ENCODE measurements at places on chromosomes 7 and 10.

DNA sequence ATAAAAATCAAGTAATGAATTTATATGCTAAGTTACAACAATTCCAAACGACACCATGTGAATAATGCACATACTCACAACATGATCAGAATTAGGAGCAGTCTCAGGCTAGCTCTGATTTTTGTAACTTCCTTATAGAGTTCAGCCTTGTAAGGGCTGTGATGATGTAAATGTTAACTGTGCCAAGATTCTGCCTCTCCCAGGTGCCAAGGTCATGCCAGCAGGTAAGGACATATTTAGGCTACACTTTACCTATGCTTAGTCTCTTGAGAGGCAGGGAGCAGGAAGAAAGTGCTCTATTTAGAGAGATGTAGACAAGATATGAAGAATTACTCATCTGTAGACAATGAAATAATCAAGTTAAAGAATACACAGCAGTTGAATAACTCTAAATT is 53.6 kb upstream of the AGR3 start:
- no peak overlapping the region for H3K27ac ChIP-seq
- no peak overlapping the region for H3K4me3 ChIP-seq
- no peak for DNase-seq
- H3K4me1 ChIP-seq, result peaks cover 43% of the 10 kb centered on the region
- no peaks in the 10 kb centered on the region for H3K36me3 ChIP-seq

DNA sequence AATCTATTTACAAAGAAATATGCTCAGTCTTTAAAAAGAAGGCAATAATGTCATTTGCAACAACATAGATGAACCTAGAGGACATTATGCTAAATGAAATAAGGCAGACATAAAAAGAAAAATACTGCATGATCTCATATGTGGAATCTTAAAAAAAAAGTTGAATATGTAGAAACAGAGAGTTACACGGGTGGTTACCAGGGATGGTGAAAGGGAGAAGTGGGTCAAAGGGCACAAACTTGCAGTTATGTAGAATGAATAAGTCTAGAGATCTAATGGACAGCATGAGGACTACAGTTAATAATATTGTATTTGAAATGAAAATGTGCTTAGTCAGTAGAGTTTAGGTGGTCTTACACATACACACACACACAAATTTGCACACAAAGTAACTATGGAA is 88.2 kb upstream of the CCDC71L start:
- no peaks in the 10 kb centered on the region for H3K4me1 ChIP-seq
- DNase-seq, result no peak
- H3K36me3 ChIP-seq, result no peaks in the 10 kb centered on the region
- no peaks in the 10 kb centered on the region for H3K27me3 ChIP-seq
- no peak overlapping the region for H3K27ac ChIP-seq
- H3K4me3 ChIP-seq, result no peak overlapping the region

DNA sequence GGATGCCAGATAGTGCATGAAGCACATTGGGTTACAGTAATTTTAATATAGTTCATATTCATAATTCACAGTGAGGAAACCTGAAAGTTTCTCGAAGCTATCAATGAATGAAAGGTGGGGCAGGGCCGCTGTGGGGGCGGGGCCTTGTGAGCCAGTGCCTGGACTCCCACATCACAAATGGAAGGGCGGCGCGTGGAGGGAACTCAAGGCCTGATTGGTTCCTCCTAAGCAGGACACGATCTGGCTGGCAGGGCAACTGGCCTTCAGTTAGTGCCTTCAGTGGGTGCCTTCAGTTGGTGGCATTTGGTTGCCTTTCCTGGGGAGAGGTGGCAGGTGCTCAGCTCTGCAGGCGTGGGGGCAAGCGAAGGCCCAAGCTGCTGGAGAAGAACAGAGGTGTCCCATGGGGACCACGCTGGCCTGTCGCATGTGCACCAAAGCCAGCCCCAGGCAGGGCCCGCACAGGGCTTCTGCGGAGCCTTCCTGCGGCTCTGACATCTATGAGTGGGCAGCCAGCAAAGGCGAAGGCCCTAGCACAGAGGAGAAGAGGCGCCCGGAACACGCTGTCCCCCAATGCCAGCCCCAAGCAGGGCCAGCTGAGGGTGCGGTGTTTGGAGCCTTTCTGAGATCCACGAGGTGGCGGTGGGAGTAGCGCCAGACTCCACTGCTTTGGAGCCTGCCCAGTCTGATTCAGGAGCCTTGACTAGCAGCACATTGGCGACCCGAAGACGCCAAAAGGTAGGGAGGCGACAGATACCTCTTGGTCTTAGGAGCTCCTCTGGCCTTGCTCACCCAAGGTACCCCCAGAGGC is 118.0 kb upstream of the PDSS1 start:
- DNase-seq, result no peak
- H3K36me3 ChIP-seq, result peaks cover 14% of the 10 kb centered on the region
- H3K4me3 ChIP-seq, result no peak overlapping the region
- peaks cover 15% of the 10 kb centered on the region for H3K4me1 ChIP-seq

- H3K4me3 ChIP-seq, result peak within 1 kb of the TSS; percentile 93
- DNase-seq, result peak; percentile 97
- peak within 1 kb of the TSS; percentile 91 for H3K27ac ChIP-seq
- no peaks in the 10 kb centered on the region for H3K27me3 ChIP-seq
- peaks cover 68% of the 10 kb centered on the region for H3K4me1 ChIP-seq
- H3K36me3 ChIP-seq, result peaks cover 23% of the 10 kb centered on the region
These were observed at the start of gene PCGF5 for GRCh38 chr10:91220194-91220953. Gene PCGF5 (plus strand): TSS chr10:91220663. CDS start chr10:91222872, 2,209 bp downstream.

GRCh38 chr10:8618834-8619233 is 564.3 kb downstream of the GATA3 start:
- H3K27ac ChIP-seq, result no peak overlapping the region
- no peak overlapping the region for H3K4me3 ChIP-seq
- no peak for DNase-seq

- H3K27me3 ChIP-seq, result no peaks in the 10 kb centered on the region
- no peaks in the 10 kb centered on the region for H3K36me3 ChIP-seq
- H3K27ac ChIP-seq, result no peak overlapping the region
- no peak for DNase-seq
These were observed 10.0 kb upstream of the TNS3 start for GRCh38 chr7:47591655-47592572.

GRCh38 chr10:17453035-17453372 is 1.4 kb downstream of the ST8SIA6 start:
- peaks cover 49% of the 10 kb centered on the region for H3K27me3 ChIP-seq
- H3K4me3 ChIP-seq, result peak overlapping the region; percentile 32
- H3K36me3 ChIP-seq, result no peaks in the 10 kb centered on the region
- DNase-seq, result no peak
- no peak overlapping the region for H3K27ac ChIP-seq

DNA sequence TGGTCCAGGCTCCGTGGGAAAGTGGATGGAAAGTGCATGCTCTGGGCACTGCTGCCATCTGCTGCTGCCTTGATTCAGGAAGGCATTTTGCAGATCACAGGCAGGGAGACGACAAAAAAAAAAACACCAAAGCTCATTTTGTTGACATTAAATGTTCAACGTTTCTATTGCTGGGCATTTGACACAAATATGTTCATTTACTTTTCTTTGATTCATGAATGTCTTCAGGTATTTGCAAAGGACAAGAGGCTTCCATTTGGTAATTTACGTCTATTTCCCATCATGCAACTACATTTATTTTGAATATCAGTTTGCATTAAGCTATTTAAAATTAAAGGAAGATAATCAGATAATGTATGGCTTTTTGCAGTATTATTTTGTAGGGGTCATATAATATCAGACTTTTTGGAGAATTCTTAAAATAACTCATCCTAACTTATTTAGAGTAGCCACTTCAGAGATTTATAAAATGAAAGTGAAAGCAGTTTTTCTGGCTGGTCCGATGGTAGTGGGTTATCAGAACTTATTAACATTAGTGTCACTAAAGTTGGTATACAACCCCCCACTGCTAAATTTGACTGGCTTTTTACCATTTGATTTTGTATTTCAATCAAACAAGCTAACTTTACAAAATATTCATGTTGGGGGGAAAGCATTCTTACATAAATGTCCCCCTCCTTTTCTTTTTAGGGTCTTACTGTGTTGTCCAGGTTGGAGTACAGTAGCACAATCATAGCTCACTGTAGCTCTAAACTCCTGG is 65.3 kb downstream of the PDIA4 start:
- peaks cover 3% of the 10 kb centered on the region for H3K36me3 ChIP-seq
- no peaks in the 10 kb centered on the region for H3K27me3 ChIP-seq
- H3K4me1 ChIP-seq, result peaks cover 29% of the 10 kb centered on the region
- peak overlapping the region; percentile 87 for H3K27ac ChIP-seq

- H3K4me3 ChIP-seq, result no peak overlapping the region
- no peaks in the 10 kb centered on the region for H3K27me3 ChIP-seq
- H3K4me1 ChIP-seq, result no peaks in the 10 kb centered on the region
- H3K27ac ChIP-seq, result no peak overlapping the region
These were observed 140.5 kb downstream of the ARL4A start for GRCh38 chr7:12827920-12828319.

DNA sequence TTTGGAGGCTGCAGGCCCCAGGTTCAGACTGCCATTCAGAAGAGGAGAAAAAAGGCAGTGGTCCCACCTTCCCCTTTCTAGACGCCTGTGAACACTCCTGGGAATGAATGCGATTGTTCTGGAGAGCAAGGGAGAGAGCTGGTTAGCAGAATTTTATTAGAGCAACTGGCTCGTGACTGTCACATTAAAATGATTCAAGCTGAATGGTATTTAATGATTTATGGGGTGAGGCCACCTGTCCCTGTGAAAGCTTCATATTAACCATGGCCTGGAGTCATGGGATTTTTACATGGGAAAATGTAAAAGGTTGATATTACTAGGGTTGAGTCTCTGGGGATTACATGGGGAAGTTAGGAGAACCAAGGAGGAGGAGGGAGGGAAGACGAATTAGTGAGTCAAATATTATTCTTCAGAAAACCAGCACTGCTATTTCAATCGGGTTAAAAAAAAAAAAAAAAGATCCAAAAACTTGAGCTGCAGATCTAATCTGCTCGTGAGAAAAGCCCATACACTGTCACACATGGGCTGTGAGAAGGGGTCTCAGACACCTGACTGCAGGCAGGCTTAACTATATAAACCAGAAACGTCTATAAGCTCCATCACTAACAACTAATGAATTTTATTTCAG is 8.3 kb downstream of the CXCL12 start:
- no peaks in the 10 kb centered on the region for H3K4me1 ChIP-seq
- no peak overlapping the region for H3K27ac ChIP-seq
- no peak overlapping the region for H3K4me3 ChIP-seq
- no peak for DNase-seq
- peaks cover 3% of the 10 kb centered on the region for H3K27me3 ChIP-seq

- no peak for DNase-seq
- H3K36me3 ChIP-seq, result no peaks in the 10 kb centered on the region
- peaks cover 1% of the 10 kb centered on the region for H3K4me1 ChIP-seq
- H3K27me3 ChIP-seq, result no peaks in the 10 kb centered on the region
- no peak overlapping the region for H3K4me3 ChIP-seq
These were observed 43.6 kb upstream of the JAZF1 start for GRCh38 chr7:28224172-28224571.

GRCh38 chr10:69086001-69086509 is 1.8 kb upstream of the SRGN start:
- peak overlapping the region; percentile 59 for H3K4me3 ChIP-seq
- peaks cover 22% of the 10 kb centered on the region for H3K36me3 ChIP-seq
- DNase-seq, result no peak
- H3K27me3 ChIP-seq, result no peaks in the 10 kb centered on the region
- H3K27ac ChIP-seq, result peak overlapping the region; percentile 81
- H3K4me1 ChIP-seq, result peaks cover 46% of the 10 kb centered on the region

- DNase-seq, result no peak
- peak overlapping the region; percentile 62 for H3K4me3 ChIP-seq
- peaks cover 26% of the 10 kb centered on the region for H3K4me1 ChIP-seq
- peaks cover 56% of the 10 kb centered on the region for H3K27me3 ChIP-seq
- H3K27ac ChIP-seq, result no peak overlapping the region
These were observed 1.1 kb downstream of the GRID1 start for GRCh38 chr10:86365346-86366032.

GRCh38 chr7:120792861-120793130 is 65.1 kb downstream of the TSPAN12 start:
- no peak for DNase-seq
- H3K27ac ChIP-seq, result no peak overlapping the region
- no peaks in the 10 kb centered on the region for H3K4me1 ChIP-seq
- H3K36me3 ChIP-seq, result no peaks in the 10 kb centered on the region
- H3K27me3 ChIP-seq, result peaks cover 2% of the 10 kb centered on the region

DNA sequence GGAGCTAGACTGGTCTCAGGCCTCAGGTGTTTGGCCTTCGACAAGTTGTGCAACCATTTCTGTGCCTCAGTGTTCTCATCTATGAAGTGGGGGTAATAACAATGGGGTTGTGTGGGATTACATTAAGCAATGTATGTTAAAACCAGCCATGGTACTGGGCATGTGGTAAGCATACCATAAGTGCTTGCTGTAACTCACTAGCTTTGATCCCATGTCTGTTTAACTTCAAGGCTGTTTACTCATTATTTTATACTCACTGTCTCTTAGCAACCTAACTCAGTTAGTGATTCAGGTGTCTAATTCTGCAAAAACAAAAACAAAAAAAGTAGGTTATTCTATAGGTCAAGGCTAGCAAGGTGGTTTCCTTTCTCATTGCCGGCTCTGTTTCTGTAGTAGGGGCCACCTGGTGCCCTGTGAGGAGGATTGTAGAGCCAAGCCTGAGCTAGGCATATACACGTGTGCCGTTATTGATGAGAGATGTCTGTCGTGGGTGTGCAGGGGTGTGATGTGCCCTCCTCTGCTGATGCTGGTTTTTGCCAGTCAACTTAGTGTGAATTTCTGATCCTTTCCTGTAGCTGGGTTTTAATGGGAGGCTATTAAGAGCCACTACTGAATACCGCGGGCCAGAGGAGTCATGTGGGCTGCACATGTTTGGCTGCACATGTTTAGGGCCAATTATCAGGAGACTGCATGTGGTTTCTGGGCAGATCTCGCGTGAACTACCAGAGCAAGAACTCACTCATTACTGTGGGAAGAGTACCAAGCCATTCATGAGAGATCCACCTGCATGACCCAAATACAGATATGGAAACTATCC is 56.2 kb downstream of the EEPD1 start:
- H3K27ac ChIP-seq, result no peak overlapping the region
- no peak overlapping the region for H3K4me3 ChIP-seq
- H3K27me3 ChIP-seq, result peaks cover 2% of the 10 kb centered on the region
- peaks cover 2% of the 10 kb centered on the region for H3K4me1 ChIP-seq
- DNase-seq, result no peak
- no peaks in the 10 kb centered on the region for H3K36me3 ChIP-seq

GRCh38 chr7:27501001-27501400 is 161.7 kb downstream of the HIBADH start:
- H3K4me3 ChIP-seq, result no peak overlapping the region
- no peaks in the 10 kb centered on the region for H3K27me3 ChIP-seq
- H3K4me1 ChIP-seq, result no peaks in the 10 kb centered on the region

Measured in activated B cell treated with CpG ODN at 0.5 μM for 24 hours (primary cell).